ENCODE measurements at places on chromosomes 3 and 15.
A peak's percentile ranks its signal among the peaks of the same experiment; 100 is the strongest.

DNA sequence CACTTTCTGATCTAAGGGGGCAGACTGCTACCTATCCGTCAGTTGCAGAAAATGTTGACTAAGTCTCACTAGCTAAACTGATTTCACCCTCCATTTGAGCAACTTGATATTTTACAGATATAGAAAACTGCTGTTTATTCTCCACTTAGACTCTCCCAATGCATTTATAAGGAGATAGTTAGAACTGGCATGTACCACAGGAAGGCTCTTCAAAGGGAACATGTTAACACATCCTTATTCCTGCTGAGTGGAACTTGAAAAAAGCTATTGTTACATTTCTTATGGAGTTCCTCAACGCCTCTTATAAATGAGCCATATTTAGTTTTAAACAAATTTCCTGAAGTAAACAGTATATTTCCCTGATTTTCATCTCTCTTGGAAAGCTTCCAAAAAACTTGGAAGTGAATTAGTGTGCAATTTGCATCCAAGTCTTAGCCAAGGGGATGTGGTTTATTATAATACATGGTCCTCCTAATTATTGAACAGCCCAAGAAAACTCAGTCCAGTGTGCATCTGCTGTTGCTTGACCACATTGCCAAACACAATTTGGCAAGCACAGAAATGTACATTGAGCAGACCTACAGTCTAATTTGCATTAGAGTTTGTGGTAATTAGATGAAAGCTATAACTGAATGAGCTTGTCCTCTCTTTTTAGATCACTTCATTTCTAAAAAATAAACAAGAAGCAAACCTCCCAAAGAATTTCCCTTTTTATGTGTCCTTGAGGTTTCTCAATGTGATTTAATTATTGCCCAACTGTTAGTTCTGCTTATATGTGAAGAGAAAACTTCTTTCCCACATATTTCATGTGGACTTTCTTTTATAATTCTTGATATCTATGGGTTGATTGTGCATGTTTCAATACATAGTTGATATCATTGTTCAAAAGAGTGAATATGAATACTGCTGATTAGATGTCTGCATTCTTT lies 72.6 kb upstream of the DPH6 start:
- DNase-seq = no peak

DNA sequence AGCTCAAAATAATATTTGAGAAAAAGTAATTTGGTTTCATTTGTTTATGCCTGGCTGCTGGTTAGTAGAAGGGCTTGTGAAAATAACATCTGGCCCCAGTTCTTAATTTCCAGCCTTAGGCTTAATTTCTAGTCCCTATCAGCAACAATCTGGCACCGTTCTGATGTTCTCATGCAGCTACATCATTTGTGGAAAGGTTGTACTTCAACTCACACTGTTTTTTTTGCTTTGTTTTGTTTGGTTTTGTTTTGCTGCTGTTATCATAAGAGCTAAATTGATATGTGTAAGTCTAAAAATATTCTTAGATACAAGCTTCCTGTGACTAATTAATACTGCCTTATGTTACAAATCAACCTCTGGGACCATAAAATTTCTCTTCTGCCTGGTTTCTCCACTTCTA lies 8.9 kb downstream of the CPA3 start:
- no peak for DNase-seq

DNA sequence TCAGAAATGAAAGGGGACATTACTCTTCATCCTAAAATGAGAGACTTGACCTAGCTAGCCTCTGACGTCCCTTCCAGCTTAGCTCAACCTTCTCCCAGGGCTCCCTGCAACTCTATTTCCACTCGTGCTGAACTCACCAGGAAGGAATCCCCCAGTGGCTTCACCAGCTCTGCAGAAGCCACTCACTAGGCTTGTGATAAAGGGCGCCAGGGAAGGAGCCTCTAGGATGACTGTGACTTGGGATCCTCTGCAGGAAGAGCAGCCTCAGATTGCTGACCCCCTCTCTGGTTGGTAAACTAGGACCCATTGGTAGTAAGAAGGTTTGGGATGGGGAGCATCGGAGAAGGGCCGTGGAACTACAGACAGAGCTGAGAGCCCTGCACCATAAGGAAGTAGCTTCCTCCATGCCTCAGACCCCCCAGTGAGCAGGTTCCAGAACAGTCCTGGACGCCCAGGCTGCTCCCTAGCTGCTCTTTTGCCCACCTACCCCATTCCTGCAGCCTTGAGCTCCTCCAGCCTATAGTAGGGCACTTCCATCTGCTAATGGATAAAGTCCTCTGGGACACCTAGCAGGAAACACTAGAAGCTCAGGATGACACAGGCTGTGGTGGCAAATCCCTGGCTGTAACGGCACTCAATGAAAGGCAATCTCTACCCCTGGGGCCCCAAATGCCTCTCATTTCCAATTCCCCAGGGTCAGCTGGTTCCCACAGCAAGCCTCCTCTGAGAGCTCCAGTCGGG lies 26.0 kb downstream of the PLA2G4F start:
- DNase-seq = no peak

DNA sequence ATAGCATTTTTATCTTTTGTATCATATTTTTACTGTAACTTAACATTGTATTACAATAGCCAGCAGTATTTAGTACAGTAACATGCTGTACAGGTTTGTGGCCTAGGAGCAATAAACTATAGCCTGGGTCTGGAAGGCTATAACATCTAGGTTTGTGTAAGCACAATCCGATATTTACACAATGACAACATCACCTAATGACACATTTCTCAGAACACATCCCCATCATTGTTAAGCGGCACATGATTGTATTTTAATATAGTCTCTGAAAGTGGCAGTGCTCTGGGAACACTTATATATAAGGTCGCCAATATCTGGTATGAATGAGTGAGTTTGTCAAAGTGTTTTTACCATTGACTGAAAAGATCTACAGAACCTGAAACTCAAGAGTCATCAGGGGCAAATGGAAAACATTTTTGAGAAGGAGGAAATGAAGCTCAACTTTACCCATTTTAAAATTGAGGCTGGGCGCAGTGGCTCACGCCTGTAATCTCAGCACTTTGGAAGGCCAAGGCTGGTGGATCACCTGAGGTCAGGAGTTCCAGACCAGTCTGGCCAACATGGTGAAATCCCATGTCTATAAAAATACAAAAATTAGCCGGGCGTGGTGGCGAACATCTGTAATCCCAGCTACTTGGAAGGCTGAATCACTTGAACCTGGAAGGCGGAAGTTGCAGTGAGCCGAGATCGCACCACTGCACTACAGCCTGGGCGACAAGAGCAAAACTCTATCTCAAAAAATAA lies 38.8 kb upstream of the TNFSF10 start:
- DNase-seq = no peak

- no peak for DNase-seq
Observed at GRCh38 chr3:185200639-185201038, 47.8 kb upstream of the C3orf70 start.

GRCh38 chr3:18425641-18426257 lies 610 bp upstream of the SATB1 start:
- DNase-seq = peak; percentile 82

- peak; percentile 72 for DNase-seq
Observed at GRCh38 chr3:10263646-10264363, 15.5 kb downstream of the TATDN2 start.

DNA sequence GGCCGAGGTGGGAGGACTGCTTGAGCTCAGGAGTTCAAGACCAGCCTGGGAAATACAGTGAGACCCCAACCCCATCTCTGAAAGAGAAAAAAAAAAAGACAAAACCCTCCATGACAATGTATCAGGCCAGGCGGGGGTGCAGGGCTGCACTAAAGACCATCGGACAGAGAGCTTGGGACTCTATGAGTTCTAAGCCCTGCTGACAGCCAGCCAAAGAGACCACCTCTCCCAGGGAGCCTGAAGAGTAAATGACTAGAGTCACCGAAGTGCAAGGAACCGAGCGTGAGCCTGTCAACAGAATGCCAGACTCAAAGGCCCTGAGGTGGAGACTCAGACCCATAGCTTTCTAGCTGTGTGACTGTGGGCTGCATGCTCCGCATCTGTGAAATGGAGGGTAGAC lies 12.5 kb downstream of the POC1A start:
- no peak for DNase-seq

- DNase-seq = no peak
Observed at GRCh38 chr3:124791639-124792151, 61.4 kb downstream of the UMPS start.

GRCh38 chr15:40702077-40702476 lies 7.1 kb downstream of the RAD51 start:
- DNase-seq = no peak

- DNase-seq = no peak
Observed at GRCh38 chr3:33711100-33711499, 7.0 kb downstream of the CLASP2 start.

DNA sequence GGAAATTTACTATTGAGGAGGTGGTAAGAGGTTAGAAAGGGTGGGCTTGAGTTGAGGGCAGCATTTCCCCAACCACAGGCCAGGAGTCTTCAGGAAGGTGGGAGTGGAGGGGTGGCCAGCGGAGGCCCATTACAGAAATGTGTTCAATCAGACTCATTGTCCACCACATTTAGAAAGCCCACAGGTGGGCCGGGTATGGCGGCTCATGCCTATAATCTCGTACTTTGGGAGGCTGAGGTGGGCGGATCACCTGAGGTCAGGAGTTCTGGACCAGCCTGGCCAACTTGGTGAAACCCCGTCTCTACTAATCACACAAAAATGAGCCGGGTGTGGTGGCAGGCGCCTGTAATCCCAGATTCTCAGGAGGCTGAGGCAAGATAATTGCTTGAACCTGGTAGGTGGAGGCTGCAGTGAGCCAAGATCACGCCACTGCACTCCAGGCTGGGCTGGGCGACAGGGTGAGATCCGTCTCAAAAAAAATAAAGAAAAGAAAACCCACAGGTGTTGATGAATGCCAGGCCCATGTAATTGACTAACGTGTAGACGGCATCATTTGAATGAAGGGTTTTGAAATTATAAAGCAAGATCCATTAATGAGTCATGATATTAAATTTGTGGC lies 12.2 kb upstream of the SYNM start:
- no peak for DNase-seq

DNA sequence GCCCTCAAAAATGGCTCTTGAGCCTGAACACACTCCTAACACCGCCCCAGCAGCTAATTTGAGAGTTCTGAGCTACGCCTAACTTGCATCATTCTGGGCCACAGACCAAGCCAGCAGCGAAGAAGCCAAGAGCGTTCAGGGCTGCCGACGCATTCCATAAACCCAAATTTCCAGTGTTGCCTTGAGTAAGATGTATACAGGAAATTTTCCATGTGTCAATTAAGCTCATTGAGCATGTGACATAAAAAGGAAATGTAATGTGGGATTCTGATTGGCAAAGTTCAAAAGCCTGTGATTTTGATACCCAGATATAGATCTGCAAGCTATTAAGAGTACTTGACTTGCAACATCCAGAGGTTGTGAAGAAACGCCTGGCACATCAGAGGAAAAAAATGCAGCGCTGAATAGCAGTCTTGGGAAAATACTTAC lies 148.6 kb upstream of the NR2F2 start:
- DNase-seq = no peak

GRCh38 chr3:134666466-134666865 lies 15.6 kb upstream of the KY start:
- DNase-seq = no peak

DNA sequence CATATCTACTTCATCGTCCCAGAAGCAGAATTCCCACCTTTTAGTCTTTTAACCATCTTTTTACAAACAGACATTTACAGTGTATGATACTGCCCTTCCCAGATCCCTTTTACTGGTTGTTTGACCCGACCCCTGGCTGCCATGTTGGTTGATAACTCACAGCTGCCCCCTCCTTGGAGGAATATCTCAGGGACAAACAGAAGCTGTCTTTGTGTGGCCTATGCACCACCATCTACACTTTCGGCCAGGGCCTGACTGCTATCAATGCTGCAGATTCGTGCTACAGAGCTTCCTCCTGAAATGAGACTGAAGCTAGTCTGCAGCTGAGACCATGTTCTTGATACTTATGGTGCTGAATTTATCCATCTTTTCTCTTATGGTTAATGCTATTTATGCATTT lies 6.6 kb upstream of the POLQ start:
- DNase-seq = no peak

DNA sequence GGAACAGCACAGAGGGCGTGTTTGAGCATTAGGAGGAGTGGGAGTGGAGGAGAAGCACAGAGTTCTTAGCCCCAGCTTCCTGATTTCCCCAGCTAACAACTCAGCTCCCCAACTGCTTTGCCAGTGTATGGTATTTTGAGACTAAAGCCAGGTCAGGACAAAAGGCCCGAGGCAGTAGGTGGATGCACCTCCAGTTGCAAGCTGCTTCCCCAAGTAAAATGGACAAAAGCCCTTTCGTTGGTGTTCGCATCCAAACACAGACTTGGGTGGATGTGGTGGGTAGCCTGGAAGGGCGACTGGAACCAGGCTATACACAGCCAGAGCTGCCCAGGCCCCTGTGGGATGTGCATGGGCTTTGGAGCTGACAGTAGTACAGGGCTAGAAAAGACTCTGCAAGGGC lies 12.3 kb upstream of the EHD4 start:
- no peak for DNase-seq

- DNase-seq = no peak
Observed at GRCh38 chr15:45648521-45649200, 13.8 kb downstream of the SQOR start.

DNA sequence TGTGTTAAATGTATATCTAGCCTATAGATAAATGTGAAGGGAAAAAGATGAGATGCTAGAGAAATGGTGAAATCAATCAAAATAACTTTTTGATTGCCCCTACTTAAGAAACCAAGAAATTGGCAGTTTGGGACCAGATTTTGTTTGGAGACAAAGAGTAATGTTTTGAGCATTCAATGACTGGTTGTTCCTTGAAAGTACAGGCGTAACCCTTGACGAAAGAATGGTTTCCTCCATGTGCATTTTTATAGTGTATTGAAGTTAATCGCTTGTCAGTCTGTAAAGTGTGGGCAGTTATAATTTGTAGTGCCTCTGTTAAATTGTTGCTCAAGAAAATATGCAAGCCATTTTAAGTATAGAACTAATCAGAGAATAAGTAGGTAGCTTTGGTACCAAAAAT lies 1.2 kb downstream of the KIF23 start:
- no peak for DNase-seq

DNA sequence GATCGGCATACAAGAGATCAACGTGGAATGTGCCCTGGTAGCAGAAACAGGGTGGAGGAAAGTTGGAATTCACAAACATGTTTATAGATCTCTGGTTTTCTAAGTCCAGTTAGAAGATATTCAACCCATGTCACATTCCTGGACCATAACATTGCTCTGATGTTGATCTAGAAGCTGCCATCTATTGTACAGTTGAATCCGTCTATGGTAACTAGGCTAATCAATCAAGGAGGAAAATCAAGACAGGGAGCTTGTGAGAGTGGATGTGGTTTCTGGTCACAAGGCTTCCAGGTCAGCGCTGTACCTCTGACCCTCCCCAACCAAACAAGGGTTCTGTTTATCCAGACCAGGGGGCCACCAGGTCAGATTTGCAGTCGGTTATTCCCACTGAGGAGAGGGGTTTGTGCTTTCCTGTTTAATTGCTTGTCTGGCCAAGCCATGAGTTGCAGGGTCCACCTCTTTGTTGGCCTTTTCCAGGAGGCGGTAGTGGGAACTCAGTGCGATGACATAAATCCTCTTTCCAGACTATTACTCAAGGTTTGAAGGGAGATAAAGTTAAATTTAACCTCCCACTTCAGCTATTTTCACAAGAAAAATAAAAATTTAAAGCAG lies 130.3 kb downstream of the SLCO3A1 start:
- DNase-seq = no peak

- DNase-seq = no peak
Observed at GRCh38 chr3:196216681-196217211, 412 bp downstream of the SLC51A start.
